Subcutaneous adipose tissue (tissue), 4 donors: ENCODE measurements at places on chromosomes 5 and 9. TPM values are rescaled to one million over a fixed set of nuclear protein-coding genes. Genes with fewer than 3 reads are reported as not detected.

The DMGDH gene
- total RNA-seq = 8.1 TPM

The WHRN gene
- total RNA-seq = 2.4 TPM

The LIFR gene
- 269 TPM for total RNA-seq

The HMGXB3 gene
- total RNA-seq = 30.3 TPM

The COL15A1 gene
- total RNA-seq = 85.5 TPM

The PCDHGC3 gene
- total RNA-seq = 33.0 TPM

The TOR2A gene
- total RNA-seq = 11.4 TPM

The RGS7BP gene
- 0.33 TPM for total RNA-seq

The CDC20B gene
- not detected for total RNA-seq

The NOTCH1 gene
- total RNA-seq = 94.4 TPM

The RNF208 gene
- 0.88 TPM for total RNA-seq

The SHB gene
- total RNA-seq = 2.6 TPM

The PCDHGA9 gene
- 8.3 TPM for total RNA-seq

The PCDH1 gene
- total RNA-seq = 9.5 TPM

The PCDHB7 gene
- 1.5 TPM for total RNA-seq

The FST gene
- 16.7 TPM for total RNA-seq

The PLPPR1 gene
- total RNA-seq = not detected

The WNT8A gene
- total RNA-seq = not detected

The FAM200C gene
- total RNA-seq = 3.6 TPM

The KCNN2 gene
- total RNA-seq = 1.1 TPM

The ZBED3 gene
- 17.1 TPM for total RNA-seq

The NFIB gene
- total RNA-seq = 215 TPM

The LCN15 gene
- total RNA-seq = not detected

The LRRC26 gene
- not detected for total RNA-seq

The SPINK7 gene
- not detected for total RNA-seq

The PRSS3 gene
- not detected for total RNA-seq

The GOLM1 gene
- 7.7 TPM for total RNA-seq

The SPATA9 gene
- not detected for total RNA-seq

The HAUS6 gene
- total RNA-seq = 15.3 TPM

The NEUROG1 gene
- not detected for total RNA-seq

The ADAMTS16 gene
- 0.66 TPM for total RNA-seq

The MAP3K1 gene
- 26.3 TPM for total RNA-seq

The CD14 gene
- total RNA-seq = 114 TPM
